ENCODE measurements at places on chromosomes 7 and 10. TPM values are rescaled to one million over a fixed set of nuclear protein-coding genes. Genes with fewer than 3 reads are reported as not detected.

DNA sequence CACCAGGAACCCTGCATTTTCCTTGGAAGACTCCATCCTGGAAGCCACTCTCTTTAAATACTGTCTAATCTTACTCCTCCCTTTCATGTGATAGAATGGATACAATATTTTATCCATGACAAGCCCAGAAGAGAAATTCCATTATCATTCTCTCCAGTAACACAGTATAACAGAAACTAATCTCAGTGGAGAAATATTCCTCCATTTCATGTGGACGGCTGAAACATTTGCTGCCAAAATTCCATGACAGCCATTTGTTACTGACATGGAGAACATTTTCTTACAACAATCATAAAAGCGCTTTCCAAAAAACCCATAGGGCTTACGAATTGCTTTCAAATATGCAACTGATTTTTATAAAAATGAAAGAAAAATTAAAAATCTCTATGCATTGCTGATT, 392.8 kb upstream of the KLF6 start:
- H3K27me3 ChIP-seq, result no peaks in the 10 kb centered on the region
- DNase-seq, result no peak
- no peak overlapping the region for H3K27ac ChIP-seq
- H3K4me1 ChIP-seq, result no peaks in the 10 kb centered on the region
- H3K36me3 ChIP-seq, result no peaks in the 10 kb centered on the region

- no peaks in the 10 kb centered on the region for H3K4me1 ChIP-seq
- H3K27ac ChIP-seq, result no peak overlapping the region
Observed at GRCh38 chr7:27961255-27961654, 219.3 kb downstream of the JAZF1 start.

GRCh38 chr10:63574011-63574410, 52.8 kb downstream of the REEP3 start:
- H3K27ac ChIP-seq, result peak overlapping the region; percentile 9
- DNase-seq, result no peak
- no peaks in the 10 kb centered on the region for H3K27me3 ChIP-seq

DNA sequence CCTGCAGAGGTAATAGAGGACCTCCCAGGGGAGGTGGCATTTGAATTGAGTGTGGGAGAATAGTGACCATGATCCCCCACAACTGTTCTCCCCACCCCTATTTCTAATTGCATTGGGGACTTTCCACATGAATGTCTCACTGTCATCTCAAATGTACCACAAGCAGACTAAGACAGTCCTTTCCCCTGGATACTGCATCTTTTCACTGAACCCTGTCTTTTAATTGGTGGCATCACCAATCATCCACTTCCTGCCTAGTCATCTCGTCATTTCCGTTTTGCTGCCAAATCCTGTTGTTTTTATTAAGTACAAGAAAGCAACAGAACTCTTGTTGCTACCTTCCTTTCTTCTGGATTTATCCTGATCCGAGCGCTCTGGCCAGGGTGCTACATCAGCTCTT, 120.3 kb downstream of the NRP1 start:
- no peaks in the 10 kb centered on the region for H3K27me3 ChIP-seq
- H3K4me1 ChIP-seq, result no peaks in the 10 kb centered on the region
- no peak overlapping the region for H3K4me3 ChIP-seq
- no peak overlapping the region for H3K27ac ChIP-seq
- H3K36me3 ChIP-seq, result peaks cover 16% of the 10 kb centered on the region
- DNase-seq, result no peak

GRCh38 chr7:155490697-155491628, 33.0 kb downstream of the EN2 start:
- H3K36me3 ChIP-seq, result no peaks in the 10 kb centered on the region
- H3K4me3 ChIP-seq, result no peak overlapping the region
- no peaks in the 10 kb centered on the region for H3K4me1 ChIP-seq
- DNase-seq, result no peak
- H3K27ac ChIP-seq, result no peak overlapping the region
- H3K27me3 ChIP-seq, result peaks cover 23% of the 10 kb centered on the region

DNA sequence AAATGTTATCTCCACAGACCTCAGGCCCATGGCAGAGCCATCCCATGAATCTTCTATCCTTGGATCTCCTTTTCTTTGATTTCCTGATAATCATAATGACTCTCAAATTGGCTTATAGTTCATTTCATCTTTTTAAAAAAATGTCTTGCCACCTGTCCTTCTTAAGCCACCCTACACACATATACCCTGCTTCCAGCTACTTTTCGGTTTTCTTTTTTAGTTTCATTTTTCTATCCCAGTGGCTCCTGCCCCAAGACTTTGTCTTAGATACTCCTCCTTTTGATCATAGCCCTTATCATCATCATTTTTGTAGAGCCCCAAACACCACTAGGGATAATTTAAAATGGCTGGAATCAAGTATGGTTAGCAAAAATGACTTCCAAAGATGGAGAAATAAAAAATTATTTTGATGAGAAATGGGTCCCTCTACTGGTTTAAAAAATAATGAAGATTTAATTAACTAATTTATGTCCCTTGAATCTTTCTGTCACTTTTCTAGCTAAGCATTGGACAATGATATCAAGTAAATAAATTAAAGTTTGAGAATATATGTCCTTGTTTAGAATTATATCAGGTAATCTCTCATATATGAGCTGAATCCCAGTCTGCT, 277.3 kb upstream of the SEMA3D start:
- no peak for DNase-seq
- no peaks in the 10 kb centered on the region for H3K4me1 ChIP-seq
- no peak overlapping the region for H3K4me3 ChIP-seq

Gene TRIM50
- total RNA-seq, result 0.56 TPM

Gene RBM20
- total RNA-seq, result 0.04 TPM

Gene LDB1
- 13.9 TPM for total RNA-seq

Gene GIMAP1
- 2.4 TPM for total RNA-seq
